ENCODE measurements at places on chromosomes 6 and 20. TPM values are rescaled to one million over a fixed set of nuclear protein-coding genes. Genes with fewer than 3 reads are reported as not detected.

DEFB127 gene
- total RNA-seq, result not detected

ABHD16A gene
- 27.1 TPM for total RNA-seq

UBD gene
- total RNA-seq, result not detected

APOM gene
- not detected for total RNA-seq

SLX4IP gene
- 7.0 TPM for total RNA-seq

DNA sequence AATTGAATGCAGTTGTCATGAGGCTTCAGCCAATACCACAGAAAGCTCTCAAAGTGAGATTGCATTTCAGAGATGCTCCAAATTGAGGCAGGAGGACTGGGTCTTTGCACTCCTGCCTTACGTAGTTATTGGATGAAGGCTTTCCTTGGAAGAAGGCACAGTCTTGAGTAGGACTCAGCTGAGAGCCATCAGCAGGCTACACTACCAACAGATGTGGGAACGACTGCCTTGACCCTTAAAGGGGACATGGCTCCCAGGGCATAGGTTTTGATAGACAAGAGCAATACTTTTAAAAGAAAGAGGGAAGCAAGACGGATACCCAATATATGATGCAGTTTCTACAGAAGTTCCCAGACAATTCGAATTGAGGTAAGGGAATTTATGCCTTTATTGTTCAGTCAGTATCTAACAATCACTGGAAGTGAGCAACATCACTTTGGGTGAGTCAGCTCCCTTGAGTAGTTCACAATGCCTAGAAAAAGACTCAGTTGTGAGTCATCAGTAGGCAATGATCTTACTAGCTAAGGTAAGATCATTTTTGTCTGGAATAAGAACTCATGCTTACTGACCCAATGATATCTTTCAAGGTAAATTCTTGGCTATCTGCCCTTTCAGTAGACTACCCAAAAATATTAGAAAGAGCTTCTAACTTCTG lies 390.8 kb downstream of the GJA1 start:
- peak; percentile 95 for DNase-seq

GRCh38 chr20:34622821-34623451 lies 54.0 kb downstream of the PIGU start:
- no peak for DNase-seq

DNA sequence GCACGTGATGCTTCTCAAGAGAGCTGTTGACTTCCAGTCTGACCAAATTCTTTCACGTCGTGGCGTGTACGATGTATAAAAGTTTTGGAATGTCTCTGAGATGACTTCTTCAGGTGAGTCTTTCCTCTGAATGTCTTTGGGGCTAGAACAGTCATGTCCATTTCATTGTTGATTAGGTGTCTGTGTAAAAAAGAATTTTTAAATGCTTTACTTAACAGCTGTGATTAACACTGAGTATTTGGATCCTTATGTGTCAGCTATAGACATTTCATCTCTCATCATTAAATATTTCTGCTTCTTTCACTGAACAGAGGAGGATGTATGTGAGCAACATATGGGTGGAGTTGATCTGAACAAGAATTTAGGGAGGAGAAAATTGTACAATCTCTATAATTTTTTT lies 29.3 kb upstream of the KIF13A start:
- no peak for DNase-seq

DNA sequence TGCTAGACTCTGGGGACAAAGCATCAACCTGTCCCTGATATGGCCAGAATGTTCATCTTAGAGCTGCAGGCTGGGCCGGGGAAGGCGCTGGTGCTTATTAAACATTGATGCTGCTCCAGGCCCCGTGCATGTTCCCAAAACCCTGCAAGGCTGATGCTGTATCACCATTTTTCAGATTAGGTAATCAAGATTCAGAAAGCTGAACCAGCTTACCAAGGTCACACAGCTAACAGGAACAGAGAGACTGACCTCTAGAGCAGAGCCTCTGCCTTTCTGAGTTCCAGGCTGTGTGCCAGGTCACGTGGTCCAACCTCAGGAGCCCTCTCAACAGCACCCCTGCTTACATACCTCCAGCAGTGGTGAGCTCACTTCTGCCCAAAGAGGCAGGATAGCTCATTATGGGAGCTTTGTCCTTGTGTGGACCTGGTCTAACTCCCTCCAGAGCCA lies 16.1 kb upstream of the VSTM2L start:
- DNase-seq, result no peak

GRCh38 chr6:71197780-71198179 lies 90.8 kb upstream of the OGFRL1 start:
- DNase-seq, result peak; percentile 27

GRCh38 chr6:152142105-152142504 lies 334.6 kb downstream of the ESR1 start:
- peak; percentile 34 for DNase-seq

DNA sequence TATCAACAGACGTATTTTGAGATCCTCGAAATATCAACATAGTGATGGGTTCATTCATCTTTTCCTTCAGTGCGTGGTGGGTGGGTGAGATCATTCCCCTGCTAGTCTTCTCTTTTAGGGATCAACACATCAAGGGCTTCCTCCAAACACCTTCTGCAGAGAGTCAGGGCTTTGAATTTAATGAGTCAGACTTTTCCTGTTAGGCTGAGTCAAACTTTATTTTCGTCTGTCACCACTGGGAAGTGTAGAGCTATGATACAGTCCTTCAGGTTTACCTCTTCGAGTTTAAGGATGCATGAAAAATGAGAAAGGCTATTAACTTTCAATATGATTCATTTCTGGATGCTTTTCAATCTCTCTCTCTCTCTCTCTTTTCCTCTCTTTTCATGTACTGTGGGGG lies 189.1 kb downstream of the BMP2 start:
- DNase-seq, result no peak

DNA sequence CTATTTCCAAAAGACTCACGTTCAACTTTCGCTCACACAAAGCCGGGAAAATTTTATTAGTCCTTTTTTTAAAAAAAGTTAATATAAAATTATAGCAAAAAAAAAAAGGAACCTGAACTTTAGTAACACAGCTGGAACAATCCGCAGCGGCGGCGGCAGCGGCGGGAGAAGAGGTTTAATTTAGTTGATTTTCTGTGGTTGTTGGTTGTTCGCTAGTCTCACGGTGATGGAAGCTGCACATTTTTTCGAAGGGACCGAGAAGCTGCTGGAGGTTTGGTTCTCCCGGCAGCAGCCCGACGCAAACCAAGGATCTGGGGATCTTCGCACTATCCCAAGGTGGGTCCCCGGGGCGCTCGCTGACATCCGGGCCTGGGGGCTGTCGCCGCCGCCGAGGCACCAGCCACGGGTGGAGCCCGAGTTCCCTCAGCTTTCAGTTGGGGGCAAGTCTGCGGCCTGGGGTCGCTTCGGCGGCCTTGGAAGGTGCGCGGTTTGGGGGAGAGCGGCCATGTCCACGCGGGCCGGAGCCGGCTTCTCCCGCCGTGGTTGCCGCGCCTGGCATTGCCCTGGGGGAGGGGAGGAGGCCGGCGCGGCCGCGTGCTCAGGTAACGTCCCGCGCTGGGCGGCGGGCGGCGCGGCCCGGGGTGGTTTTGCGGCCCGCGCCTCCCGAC lies 429 bp downstream of the AMD1 start:
- DNase-seq, result no peak

GRCh38 chr6:37324131-37325033 lies 29.4 kb upstream of the RNF8 start:
- DNase-seq, result peak; percentile 53

DNA sequence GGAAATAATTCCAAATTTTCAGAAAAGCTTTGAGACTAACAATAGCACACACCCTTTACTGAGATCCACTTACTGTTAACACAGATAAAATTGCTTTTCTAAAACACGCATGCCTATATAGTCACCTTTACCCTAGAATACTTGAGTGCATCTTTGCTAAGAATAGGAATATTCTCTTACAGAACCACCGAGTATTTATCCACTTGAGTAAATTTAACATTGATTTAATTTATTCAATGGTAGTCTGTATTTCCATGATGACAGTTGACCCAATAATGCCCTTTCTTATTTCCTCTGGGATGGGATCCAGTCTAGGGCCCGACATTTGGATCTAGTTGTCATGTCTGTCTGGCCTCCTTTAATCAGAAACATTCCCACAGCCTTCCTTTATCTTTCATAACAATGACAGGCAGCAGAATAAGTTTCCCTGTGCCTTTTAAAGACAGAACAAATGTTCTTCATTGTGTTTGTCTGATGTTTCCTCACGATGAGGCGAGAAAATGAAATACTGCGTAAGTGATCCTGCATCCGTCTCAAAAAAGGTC lies 56.6 kb upstream of the ERVFRD-1 start:
- no peak for DNase-seq

DNA sequence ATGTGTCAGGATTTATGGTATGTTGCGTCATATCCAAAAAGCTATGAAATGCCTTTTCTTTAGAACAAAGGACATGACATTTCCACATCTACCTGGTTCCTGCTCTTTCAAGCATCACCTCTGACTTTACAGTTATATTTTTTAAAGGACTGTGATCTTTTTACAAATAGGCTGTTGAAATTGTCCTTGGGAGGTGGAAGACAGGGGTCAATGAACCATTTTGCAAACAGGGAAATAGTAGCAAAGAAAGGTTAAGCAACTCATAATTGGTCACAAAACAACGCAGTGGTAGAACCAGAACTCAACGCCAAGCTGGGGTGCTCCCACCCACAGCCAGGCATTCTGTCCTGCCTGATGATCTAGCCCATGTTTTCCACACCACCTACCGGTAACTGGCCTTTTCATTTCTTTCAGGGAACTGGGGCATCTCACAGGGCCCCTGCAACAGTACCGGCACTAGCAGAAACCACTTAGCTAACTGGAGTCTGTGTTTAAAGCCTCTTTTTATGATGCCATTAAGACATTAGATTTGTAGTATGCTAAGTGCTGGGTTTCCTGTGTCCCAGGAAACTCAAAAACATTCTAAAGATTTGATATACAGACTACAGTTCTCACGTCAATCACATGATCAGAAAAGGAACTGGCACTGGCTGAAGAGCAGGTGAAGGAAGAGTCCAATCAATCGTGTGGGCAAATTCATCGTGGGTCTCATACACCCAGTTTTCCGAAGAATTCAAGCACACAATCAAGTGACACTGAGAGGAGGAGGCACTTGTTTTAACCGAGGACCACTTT lies 13.9 kb downstream of the ZNF217 start:
- DNase-seq, result peak; percentile 93

GRCh38 chr20:56111961-56112730 lies 106.8 kb upstream of the CBLN4 start:
- no peak for DNase-seq

GRCh38 chr20:49979030-49979832 lies 3.5 kb upstream of the SNAI1 start:
- peak; percentile 13 for DNase-seq

- DNase-seq, result no peak
Observed at GRCh38 chr6:149031201-149031858, 284.5 kb downstream of the UST start.

GRCh38 chr6:72636215-72636614 lies 14.4 kb downstream of the KCNQ5 start:
- DNase-seq, result no peak

- no peak for DNase-seq
Observed at GRCh38 chr6:33212857-33213165, 4.5 kb downstream of the RING1 start.

GRCh38 chr20:5735845-5736510 lies 14.2 kb upstream of the SHLD1 start:
- peak; percentile 30 for DNase-seq

- no peak for DNase-seq
Observed at GRCh38 chr6:77011929-77012545, 451.3 kb downstream of the HTR1B start.

DNA sequence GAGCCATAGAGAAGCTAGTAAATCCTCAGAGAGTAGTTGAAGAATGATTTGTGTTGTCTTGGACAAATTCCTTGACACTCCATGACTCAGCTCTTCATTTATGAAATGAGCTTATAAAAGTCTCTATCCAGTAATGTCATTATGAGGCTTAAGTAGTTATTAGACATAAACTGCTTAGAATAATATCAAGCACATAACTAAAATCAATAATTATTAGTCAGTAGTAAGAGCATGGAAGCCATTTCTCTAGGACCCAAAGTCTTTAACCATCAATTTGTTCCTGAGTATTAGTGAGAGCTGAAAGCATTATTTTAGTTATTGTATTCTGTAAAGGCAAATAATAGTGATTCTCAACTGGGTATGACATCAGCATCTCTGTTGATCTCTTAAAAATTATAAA lies 1140.2 kb downstream of the HACE1 start:
- DNase-seq, result no peak

DNA sequence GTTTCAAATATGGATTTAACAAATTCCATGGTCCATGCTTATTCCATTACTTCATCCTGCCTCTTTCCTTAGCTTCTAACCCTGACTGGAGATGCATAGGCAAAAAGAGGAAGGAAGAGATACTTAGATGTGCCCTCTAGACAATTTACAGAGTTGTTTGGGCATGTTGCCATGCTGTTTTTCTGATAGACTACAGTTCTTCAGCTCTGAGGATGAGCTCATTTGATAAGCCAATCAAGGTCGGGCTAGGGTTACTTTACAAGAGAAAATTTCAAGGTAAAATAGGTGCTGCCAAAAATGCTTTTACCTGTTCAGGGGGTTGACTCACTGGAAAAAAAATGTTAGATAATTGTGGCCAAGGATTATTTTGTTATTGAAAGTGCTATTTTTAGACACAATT lies 5.9 kb downstream of the HCRTR2 start:
- DNase-seq, result no peak

All from fibroblast of the aortic adventitia (primary cell).